ENCODE measurements at places on chromosomes 6 and 20. TPM values are rescaled to one million over a fixed set of nuclear protein-coding genes. Genes with fewer than 3 reads are reported as not detected.

Gene MRAP2
- 0.72 TPM for total RNA-seq

Gene PSORS1C1
- 8.2 TPM for total RNA-seq

Gene IMPG1
- total RNA-seq: not detected

Gene PLN
- 5.8 TPM for total RNA-seq

Gene HLA-DOA
- total RNA-seq: 25.2 TPM

Gene LST1
- 68.1 TPM for total RNA-seq

Gene ADGRF4
- not detected for total RNA-seq

Gene CLVS2
- total RNA-seq: not detected

Gene SLC4A11
- 2.7 TPM for total RNA-seq

Gene C6orf47
- total RNA-seq: 25.6 TPM

Gene LBP
- total RNA-seq: 0.26 TPM

Gene GLO1
- 91.4 TPM for total RNA-seq

Gene KCNG1
- total RNA-seq: not detected

Gene C6orf52
- total RNA-seq: not detected

DNA sequence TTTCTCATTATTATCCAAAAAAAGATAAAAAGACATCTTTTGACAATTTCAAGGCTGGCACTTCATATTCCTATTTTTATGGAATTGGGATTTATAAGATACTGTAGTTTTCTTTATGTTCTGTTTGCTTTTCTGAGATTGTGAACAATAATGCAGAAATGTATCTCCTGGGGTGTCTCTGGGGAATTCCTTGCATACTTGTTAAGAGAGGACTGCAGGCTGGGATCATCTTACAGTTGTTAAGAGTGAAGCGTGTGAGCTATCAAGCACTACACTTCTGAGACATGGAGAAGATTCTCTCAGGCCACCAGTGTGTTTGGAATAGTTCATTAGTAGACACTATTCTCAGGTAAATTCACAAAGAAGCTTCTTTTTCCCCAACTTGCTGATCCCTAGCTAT is 963.3 kb upstream of the GJE1 start:
- no peak overlapping the region for H3K27ac ChIP-seq
- H3K36me3 ChIP-seq: no peaks in the 10 kb centered on the region

DNA sequence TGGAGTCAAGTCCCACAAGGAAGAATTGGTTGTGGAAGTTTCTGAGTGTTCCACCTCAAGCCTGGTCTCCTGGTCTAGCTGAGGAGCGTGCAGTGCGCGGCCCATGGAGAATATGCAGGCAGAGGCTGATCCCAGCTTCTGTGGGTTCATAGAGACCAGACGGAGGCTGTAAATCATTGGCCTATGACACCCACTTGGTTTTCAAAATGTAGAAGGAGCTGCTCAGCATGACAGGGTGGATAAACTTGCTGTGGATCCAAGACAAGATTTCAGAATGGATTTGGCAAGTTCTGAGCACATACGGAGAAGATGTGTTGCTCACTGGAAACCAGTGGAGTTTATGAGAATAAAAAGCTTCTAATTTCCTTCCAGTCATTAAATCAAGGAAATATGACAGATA is 744 bp downstream of the KIF25 start:
- H3K27me3 ChIP-seq: no peaks in the 10 kb centered on the region
- H3K4me1 ChIP-seq: no peaks in the 10 kb centered on the region
- H3K4me3 ChIP-seq: no peak overlapping the region
- no peaks in the 10 kb centered on the region for H3K36me3 ChIP-seq

- no peak overlapping the region for H3K4me3 ChIP-seq
- H3K4me1 ChIP-seq: no peaks in the 10 kb centered on the region
- H3K27me3 ChIP-seq: no peaks in the 10 kb centered on the region
- no peak overlapping the region for H3K27ac ChIP-seq
- no peaks in the 10 kb centered on the region for H3K36me3 ChIP-seq
These were observed 513.4 kb upstream of the SLC35B3 start for GRCh38 chr6:8948733-8949132.

DNA sequence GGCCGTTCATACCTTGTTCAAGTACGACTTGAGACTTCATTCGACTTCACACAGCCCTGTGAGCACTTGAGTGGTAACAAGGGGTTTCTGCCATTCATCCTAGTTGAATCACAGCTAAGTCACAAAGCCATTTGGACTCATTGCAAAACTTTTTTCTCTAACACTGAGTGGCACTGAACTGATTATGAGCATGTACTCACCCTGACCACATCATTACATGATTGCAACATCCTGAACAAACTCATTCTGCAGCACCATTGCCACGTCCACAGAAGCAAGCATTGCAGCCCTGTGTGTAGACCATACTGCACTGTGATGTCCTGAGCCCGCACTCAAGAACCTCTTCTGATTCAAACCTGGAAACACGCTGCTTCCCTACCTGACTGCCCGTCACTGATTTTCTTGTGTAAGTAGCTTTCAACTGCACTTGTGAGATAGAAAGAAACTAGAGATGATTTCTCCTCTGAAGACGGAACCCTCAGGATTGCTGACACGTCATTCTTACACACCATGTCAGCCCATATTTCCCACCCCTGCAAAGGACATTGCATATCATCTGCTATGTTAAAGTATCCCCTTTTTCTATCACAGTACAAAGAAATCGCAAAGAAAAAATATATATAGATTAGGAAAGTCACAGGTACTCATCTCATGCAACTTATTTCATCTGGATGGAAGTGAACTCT is 81.6 kb downstream of the C6orf118 start:
- DNase-seq: no peak
- H3K36me3 ChIP-seq: no peaks in the 10 kb centered on the region
- no peak overlapping the region for H3K27ac ChIP-seq
- H3K27me3 ChIP-seq: no peaks in the 10 kb centered on the region

DNA sequence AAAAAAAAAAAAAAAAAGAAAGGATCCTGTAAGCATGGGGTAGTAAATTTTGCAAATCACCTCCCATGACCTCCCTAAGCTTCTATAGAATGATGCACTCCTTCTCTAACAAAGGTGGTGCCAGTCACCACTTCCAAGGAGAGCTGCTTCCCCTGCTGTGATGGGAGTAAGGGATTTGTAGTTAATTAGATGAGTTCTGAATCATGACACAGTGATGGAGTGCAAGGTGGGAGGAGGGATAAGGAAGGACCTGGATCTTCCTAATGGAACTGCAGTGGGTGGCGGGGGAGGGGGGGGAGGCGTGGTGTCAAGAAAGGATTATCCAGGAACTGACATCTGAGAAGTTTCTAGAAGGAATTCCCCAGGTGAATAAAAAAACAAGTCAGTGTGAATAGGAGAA is 47.8 kb downstream of the NRN1 start:
- H3K27ac ChIP-seq: no peak overlapping the region
- no peaks in the 10 kb centered on the region for H3K36me3 ChIP-seq
- no peak overlapping the region for H3K4me3 ChIP-seq
- no peak for DNase-seq
- H3K4me1 ChIP-seq: no peaks in the 10 kb centered on the region

- DNase-seq: peak; percentile 48
- H3K27ac ChIP-seq: no peak overlapping the region
- no peaks in the 10 kb centered on the region for H3K4me1 ChIP-seq
- H3K36me3 ChIP-seq: no peaks in the 10 kb centered on the region
These were observed 259.9 kb downstream of the TAF4 start for GRCh38 chr20:61805781-61806180.

GRCh38 chr6:137869549-137870307 is 2.7 kb downstream of the TNFAIP3 start:
- no peak overlapping the region for H3K27ac ChIP-seq
- H3K4me3 ChIP-seq: peak overlapping the region; percentile 96
- no peak for DNase-seq
- H3K36me3 ChIP-seq: peaks cover 12% of the 10 kb centered on the region
- peaks cover 60% of the 10 kb centered on the region for H3K4me1 ChIP-seq

GRCh38 chr6:133948472-133948871 is 4.6 kb upstream of the TBPL1 start:
- no peaks in the 10 kb centered on the region for H3K36me3 ChIP-seq
- no peak for DNase-seq
- H3K4me1 ChIP-seq: no peaks in the 10 kb centered on the region
- H3K4me3 ChIP-seq: no peak overlapping the region
- H3K27me3 ChIP-seq: no peaks in the 10 kb centered on the region

GRCh38 chr6:84728602-84729001 is 35.8 kb downstream of the TBX18 start:
- no peak overlapping the region for H3K27ac ChIP-seq
- H3K4me3 ChIP-seq: no peak overlapping the region
- H3K4me1 ChIP-seq: no peaks in the 10 kb centered on the region
- DNase-seq: no peak
- no peaks in the 10 kb centered on the region for H3K27me3 ChIP-seq

GRCh38 chr6:6711832-6712448 is 123.4 kb downstream of the LY86 start:
- peaks cover 25% of the 10 kb centered on the region for H3K4me1 ChIP-seq
- H3K36me3 ChIP-seq: no peaks in the 10 kb centered on the region
- no peak for DNase-seq
- peak overlapping the region; percentile 65 for H3K27ac ChIP-seq

GRCh38 chr20:64142590-64142989 is 21.7 kb upstream of the MYT1 start:
- H3K27ac ChIP-seq: no peak overlapping the region
- no peak for DNase-seq
- H3K4me1 ChIP-seq: no peaks in the 10 kb centered on the region

DNA sequence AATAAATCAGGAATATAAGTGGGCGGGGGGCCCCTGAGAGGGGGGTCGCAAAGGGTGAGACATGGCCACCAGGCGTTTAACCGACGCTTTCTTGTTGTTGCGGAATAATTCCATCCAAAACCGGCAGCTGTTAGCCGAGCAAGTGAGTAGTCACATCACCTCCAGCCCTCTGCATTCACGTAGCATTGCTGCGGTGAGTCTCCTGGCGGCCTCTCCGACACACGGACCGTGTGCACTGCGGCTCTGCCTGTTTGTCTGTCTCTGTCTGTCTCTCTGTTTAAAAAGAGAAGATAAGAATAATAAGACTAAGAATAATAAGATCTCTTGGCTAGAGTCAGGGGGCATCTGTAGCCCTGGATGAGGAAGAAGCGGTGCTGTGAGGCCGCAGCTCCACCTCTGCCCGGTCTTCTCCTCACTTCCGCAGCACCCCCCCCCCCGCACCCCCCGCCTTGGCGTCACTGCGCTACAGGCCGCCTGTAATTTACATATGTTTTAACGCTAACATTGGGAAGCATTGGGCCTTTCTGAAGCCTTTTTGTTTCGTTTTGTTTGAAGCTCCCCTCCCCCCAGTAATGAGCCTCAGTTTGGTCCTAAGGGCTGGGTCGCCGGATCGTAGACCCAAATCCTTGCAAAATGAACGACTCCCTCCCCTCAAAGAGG is 993 bp downstream of the STX16 start:
- peak overlapping the region; percentile 92 for H3K27ac ChIP-seq
- peaks cover 28% of the 10 kb centered on the region for H3K4me1 ChIP-seq

DNA sequence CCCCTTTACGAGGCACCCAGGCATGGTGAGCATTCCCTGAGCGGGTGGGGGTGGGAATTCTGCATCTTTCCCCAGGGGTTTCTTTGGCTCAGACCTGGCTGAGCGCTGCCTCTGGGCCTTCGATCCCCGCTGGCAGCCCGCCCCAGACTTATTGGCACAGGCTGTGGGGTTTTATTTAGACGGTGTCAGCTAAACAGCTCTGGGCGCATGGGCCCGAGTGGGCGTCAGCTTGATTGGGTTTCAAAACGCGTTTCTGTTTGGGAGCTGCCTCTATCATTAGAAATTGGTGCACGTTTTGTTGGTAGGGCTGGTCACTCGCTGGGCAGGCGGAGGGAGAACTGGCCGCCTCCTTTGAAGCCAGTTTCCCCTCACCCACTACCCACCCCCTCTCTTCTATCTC is 21.0 kb downstream of the PMEPA1 start:
- H3K4me1 ChIP-seq: peaks cover 18% of the 10 kb centered on the region
- DNase-seq: no peak
- H3K27me3 ChIP-seq: no peaks in the 10 kb centered on the region
- no peaks in the 10 kb centered on the region for H3K36me3 ChIP-seq
- H3K27ac ChIP-seq: no peak overlapping the region
- no peak overlapping the region for H3K4me3 ChIP-seq

DNA sequence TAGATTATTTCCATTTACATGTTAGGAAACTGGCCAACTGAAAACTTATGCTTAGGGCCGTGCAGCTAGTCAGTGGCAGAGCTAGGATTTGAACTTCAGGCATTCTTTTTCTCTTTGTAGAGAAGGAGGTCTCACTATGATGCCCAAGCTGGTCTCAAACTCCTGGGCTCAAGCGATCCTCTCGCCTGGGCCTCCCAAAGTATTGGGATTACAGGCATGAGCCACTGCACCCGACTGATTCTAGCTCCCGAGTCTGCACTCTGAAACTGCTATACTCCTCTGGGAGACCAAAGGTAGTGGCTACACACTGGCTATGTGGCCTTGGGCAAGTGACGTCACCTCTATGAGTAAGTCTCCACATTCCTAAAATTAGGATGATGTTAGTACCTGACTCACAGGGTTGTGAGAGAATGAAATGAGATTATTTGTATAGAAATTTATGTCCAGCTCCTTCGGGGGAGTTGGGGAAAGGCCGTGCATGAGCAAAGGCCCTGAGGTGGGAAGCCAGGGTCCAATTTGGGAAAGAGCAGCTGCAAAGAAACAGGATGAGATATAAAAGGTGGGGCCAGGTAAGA is 6.4 kb downstream of the PLTP start:
- no peak overlapping the region for H3K4me3 ChIP-seq
- H3K36me3 ChIP-seq: peaks cover 6% of the 10 kb centered on the region
- DNase-seq: no peak
- H3K4me1 ChIP-seq: no peaks in the 10 kb centered on the region
- H3K27ac ChIP-seq: no peak overlapping the region
- H3K27me3 ChIP-seq: no peaks in the 10 kb centered on the region

DNA sequence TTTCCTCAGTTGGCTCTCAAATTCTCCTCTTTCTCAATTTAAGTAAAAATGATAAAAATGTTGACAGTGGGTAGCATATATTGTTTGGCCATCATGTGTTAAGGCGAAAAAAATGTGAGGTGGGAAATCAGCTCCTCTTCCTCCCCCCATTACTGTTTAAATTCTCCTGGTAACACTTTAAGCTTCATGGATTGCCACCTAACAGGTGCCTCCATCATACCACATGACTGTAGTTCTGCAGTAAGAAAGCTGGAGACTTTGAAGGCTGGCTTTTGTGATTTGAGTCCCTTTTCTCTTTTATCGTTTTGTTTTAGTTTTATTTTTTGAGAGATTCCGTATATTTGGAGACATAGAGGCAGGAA is 1.2 kb downstream of the ZFAND3 start:
- H3K27me3 ChIP-seq: no peaks in the 10 kb centered on the region
- H3K4me3 ChIP-seq: peak overlapping the region; percentile 66
- peak overlapping the region; percentile 99 for H3K27ac ChIP-seq
- H3K36me3 ChIP-seq: no peaks in the 10 kb centered on the region
- H3K4me1 ChIP-seq: peaks cover 45% of the 10 kb centered on the region

Data from upper lobe of right lung (tissue), 1 donor.